Occipital lobe (tissue), 3 donors: ENCODE measurements at places on chromosomes 12 and 14. TPM values are rescaled to one million over a fixed set of nuclear protein-coding genes. Genes with fewer than 3 reads are reported as not detected.

Gene CIT
- 13.3 TPM for total RNA-seq

Gene MIP
- 0.62 TPM for total RNA-seq

Gene TROAP
- 1.2 TPM for total RNA-seq

Gene ASCL1
- total RNA-seq = 21.1 TPM
